Endothelial cell (in vitro differentiated cells): ENCODE measurements at places on chromosomes 2 and 18.

GRCh38 chr2:212227755-212228154, 310.8 kb downstream of the ERBB4 start:
- no peaks in the 10 kb centered on the region for H3K27me3 ChIP-seq
- no peak for DNase-seq
- no peaks in the 10 kb centered on the region for H3K36me3 ChIP-seq
- H3K4me3 ChIP-seq, result no peak overlapping the region
- no peak overlapping the region for H3K27ac ChIP-seq

- H3K36me3 ChIP-seq, result no peaks in the 10 kb centered on the region
- no peak overlapping the region for H3K27ac ChIP-seq
- DNase-seq, result no peak
- H3K4me1 ChIP-seq, result no peaks in the 10 kb centered on the region
- no peak overlapping the region for H3K4me3 ChIP-seq
- H3K27me3 ChIP-seq, result peaks cover 2% of the 10 kb centered on the region
Measured at GRCh38 chr2:110983133-110983532, 137.6 kb upstream of the BCL2L11 start.

- no peak overlapping the region for H3K4me3 ChIP-seq
- DNase-seq, result no peak
- peaks cover 2% of the 10 kb centered on the region for H3K27me3 ChIP-seq
- H3K4me1 ChIP-seq, result no peaks in the 10 kb centered on the region
- H3K27ac ChIP-seq, result no peak overlapping the region
Measured at GRCh38 chr2:109721135-109721534, 73.0 kb upstream of the RGPD5 start.

DNA sequence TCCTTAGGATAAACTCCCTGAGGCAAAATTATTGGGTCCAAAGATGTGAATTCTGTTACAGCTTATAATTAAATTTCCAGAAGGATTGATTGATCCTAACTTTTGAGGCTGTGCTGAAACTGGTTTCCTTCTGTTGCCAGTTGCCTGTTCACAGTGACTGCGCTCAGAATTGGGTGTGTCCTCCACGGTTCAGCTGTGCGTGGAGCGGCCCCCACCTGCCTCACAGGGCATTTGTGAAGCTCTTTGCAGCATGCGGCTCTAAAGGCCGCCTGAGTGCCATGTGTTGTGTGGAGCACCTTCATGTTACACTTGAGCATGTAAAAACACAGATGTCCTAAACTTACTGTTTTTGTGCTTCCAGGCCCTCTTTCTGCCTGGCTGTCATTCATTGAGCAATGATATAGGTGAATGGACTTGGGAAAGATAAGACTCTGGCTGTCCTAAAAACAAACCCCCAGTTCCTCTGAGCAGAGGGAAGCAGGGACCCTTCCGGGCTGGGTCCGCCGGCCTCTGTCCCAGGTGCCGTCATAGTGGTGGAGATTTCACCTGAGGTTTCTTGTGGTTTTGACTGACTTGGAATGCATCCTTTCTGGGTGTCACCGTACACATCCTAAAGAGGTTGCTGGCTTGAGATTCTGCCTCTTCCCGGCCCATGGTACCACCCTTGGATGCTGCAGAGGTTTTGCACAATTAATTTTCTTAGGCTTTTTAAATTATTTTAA, 173.6 kb downstream of the LDLRAD4 start:
- H3K27me3 ChIP-seq, result peaks cover 3% of the 10 kb centered on the region
- peaks cover 7% of the 10 kb centered on the region for H3K4me1 ChIP-seq
- H3K36me3 ChIP-seq, result peaks cover 7% of the 10 kb centered on the region
- no peak overlapping the region for H3K27ac ChIP-seq
- DNase-seq, result no peak

- H3K36me3 ChIP-seq, result no peaks in the 10 kb centered on the region
- no peak for DNase-seq
- no peak overlapping the region for H3K4me3 ChIP-seq
- H3K27me3 ChIP-seq, result no peaks in the 10 kb centered on the region
Measured at GRCh38 chr18:61031626-61032025, 301.6 kb upstream of the CDH20 start.

- peak overlapping the region; percentile 47 for H3K4me3 ChIP-seq
- peaks cover 2% of the 10 kb centered on the region for H3K4me1 ChIP-seq
- H3K27me3 ChIP-seq, result peaks cover 2% of the 10 kb centered on the region
Measured at GRCh38 chr2:80322311-80322920, 17.9 kb upstream of the LRRTM1 start.

GRCh38 chr18:71021030-71021362, 732.2 kb downstream of the SOCS6 start:
- H3K4me3 ChIP-seq, result no peak overlapping the region
- peaks cover 3% of the 10 kb centered on the region for H3K27me3 ChIP-seq
- no peak for DNase-seq
- no peak overlapping the region for H3K27ac ChIP-seq
- H3K36me3 ChIP-seq, result peaks cover 6% of the 10 kb centered on the region

DNA sequence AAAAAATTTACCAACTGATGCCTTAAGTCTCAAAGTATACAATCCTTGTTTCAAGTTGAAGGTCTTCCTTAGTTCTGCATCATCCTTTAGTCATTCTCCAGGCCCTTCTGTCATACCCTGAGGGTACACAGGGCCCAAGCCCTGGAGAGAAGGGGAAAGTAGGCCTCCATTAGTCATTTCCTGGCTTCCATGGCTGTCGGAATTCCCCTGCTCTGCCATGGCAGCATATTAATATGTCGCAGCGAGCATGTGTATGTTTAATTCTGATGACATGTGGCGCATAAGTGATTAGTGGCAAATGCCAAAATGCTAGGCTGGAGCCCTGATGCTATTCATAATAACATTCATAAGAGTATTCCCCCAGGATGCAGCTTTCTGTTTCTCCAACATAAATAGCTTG, 22.1 kb downstream of the GPR39 start:
- H3K4me1 ChIP-seq, result peaks cover 8% of the 10 kb centered on the region
- H3K27me3 ChIP-seq, result peaks cover 2% of the 10 kb centered on the region
- H3K36me3 ChIP-seq, result no peaks in the 10 kb centered on the region
- DNase-seq, result no peak

DNA sequence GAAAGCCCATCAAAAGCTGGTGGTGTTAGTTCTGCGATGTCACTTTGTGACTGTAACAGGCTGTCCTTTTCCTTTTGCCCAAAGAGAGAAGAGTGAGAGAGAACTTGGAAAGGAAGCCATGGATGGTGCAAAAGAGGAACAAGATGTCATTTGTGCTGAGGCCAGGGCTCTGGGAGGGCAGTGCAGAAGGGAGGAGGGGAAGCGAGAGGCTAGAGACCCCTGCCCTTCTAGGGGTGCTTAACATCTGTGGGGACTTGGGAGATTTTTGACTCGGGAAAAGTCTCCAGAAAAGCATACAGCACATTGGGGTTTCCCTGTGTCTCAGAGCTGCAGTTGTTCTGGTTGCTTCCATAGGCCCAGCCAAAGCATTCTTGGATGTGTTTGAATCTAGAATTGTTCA, 49.6 kb downstream of the ZBTB7C start:
- no peak overlapping the region for H3K4me3 ChIP-seq
- H3K4me1 ChIP-seq, result peaks cover 8% of the 10 kb centered on the region
- no peak overlapping the region for H3K27ac ChIP-seq
- DNase-seq, result no peak

GRCh38 chr2:149009576-149010461, 28.7 kb upstream of the LYPD6B start:
- no peaks in the 10 kb centered on the region for H3K4me1 ChIP-seq
- no peak overlapping the region for H3K27ac ChIP-seq
- peaks cover 45% of the 10 kb centered on the region for H3K36me3 ChIP-seq

- DNase-seq, result no peak
- H3K4me1 ChIP-seq, result peaks cover 50% of the 10 kb centered on the region
- H3K27ac ChIP-seq, result no peak overlapping the region
Measured at GRCh38 chr2:176521878-176522670, 252.8 kb downstream of the MTX2 start.

DNA sequence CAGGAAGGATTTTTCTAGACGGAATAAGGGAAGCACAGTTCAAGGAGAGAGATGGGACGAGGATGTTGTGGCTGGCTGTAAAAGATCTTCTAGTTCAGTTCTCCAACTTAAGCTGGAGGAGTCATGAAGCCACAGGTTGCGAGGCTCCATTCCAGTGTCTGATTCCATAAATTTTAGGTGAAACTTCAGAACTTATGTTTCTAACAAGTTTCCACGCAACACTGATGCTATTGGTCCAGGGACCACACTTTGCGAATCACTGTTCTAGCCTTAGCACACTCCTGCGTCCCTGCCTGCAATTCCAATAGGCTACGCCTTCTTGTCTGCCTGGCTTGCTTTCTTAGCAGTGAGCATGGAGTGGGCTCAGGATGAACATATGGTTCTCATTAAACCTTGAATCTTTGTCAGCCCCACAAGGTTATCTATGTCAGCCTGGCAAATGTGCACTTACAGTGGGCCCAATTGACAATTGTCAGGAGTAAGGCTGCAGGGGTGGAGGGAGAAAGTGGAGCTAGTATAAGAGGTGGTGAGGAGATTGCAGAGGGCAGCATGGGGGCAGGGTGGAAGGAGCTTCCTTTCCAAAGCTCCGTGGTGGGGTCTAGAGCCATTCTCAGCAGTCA, 438.1 kb upstream of the ST6GAL2 start:
- H3K27ac ChIP-seq, result no peak overlapping the region
- no peak for DNase-seq
- H3K4me1 ChIP-seq, result no peaks in the 10 kb centered on the region
- no peaks in the 10 kb centered on the region for H3K36me3 ChIP-seq
- no peaks in the 10 kb centered on the region for H3K27me3 ChIP-seq

DNA sequence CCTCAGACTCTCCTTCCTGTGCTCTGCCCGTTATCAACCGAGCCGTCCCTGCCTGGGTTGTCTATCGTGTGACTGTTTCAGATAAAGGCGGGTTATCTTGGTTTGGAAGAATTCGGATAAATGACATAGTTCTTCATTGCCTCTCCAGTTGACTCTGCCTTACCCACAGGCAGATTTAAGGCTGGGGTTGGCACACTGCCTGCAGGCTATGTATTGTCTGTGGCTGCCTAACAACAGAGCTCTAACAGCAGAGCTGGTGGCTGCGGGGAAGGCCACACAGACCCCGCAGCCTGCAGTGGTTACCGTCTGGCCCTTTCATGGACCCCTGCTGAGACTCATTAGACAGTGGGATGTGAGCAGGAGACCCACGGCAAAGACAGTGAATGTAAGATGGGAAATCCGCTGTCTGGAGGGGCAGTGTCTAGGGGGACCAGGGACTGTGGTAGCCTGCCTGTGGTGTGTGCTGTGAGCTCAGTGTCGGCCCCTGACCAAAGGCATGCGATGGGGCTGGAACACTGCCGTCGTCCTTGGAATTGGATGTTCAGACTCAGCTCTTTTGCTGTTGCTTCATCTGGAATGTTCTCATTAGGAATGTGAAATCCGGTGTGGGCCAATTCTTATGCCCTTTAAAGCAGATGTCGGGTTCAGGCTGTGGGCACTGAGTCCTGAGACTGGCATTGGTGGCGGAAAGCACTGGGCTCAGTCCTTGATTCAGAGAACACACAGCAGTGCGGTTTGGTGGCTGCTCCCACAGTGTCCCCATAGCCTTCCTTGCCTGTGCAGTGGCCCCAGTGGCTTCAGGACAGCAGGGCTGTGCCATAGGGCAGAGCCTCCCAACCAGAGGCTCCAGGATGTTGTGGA, 44.5 kb downstream of the SH3RF3 start:
- peaks cover 5% of the 10 kb centered on the region for H3K27me3 ChIP-seq
- peaks cover 4% of the 10 kb centered on the region for H3K36me3 ChIP-seq
- no peak overlapping the region for H3K4me3 ChIP-seq
- H3K4me1 ChIP-seq, result peaks cover 46% of the 10 kb centered on the region
- DNase-seq, result no peak
- H3K27ac ChIP-seq, result peak overlapping the region; percentile 70

DNA sequence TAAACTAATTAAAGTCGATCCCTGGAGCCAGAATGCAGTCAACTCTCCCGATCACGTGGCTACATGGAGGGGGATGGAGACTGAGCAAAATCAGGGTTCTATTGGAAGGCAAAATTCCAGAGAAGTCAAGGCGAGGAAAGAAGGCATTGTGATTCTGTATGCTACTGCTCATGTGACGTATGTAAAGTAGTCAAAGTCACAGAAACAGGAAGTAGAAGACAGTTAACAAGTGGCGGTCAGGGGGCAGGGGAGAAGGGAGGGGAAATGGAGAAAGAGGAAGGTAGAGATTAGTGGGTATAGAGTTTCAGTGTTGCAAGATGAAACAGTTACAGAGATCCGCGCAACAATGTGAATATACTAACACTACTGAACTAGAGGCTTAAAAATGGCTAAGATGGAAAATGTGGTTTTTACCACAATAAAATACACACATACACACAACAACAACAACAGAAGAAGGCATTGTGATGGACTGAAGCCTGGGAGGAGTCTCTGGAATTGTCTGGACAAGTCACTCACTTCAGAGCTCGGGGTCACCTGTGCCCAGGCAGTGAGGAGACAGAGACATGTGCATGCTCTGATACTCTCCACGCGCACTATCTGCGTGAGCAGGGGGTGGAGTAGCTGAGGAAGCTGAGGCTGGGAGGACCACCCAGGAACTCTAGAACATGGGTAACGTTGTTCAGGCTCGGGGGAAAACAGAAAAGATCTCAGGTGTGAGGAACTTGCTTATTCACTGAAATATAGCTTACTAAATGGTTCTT, 89.9 kb upstream of the CDCA7 start:
- DNase-seq, result no peak
- H3K4me1 ChIP-seq, result peaks cover 16% of the 10 kb centered on the region
- H3K27me3 ChIP-seq, result no peaks in the 10 kb centered on the region
- peak overlapping the region; percentile 38 for H3K27ac ChIP-seq
- peaks cover 3% of the 10 kb centered on the region for H3K36me3 ChIP-seq

DNA sequence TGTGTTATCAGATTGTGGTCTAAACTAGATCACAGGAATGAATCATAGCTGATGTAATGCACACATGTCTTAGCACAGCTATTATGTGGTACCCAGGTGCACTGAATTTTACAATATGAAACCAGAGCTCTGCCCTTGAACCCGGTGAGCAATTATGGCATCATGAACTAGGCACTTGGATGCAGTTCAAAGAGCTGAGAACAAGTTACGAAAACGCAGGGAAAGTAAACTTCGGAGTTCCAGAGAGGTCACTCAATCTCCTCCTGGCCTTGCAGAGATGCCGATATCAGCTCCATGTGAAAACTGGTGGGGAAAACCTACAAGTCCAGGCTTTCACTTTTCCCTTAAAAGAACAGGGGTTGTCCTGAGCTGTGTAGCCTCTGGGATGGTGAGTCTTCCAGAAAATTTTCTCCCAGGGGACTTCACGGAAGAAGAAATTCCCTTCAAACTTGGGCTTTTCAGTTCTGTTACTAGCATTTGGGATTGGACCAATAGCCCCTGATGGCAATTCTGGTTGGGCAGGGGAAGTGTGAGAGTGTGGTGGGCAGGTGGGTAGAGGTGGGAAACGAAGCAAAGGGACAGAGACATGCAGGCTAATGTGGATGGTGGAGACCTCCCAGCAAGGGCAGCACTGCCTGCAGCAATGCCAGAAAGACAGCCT, 71.1 kb upstream of the SH3BP4 start:
- no peaks in the 10 kb centered on the region for H3K27me3 ChIP-seq
- H3K4me1 ChIP-seq, result no peaks in the 10 kb centered on the region
- no peak for DNase-seq
